Activated CD8-positive, alpha-beta memory T cell treated with anti-CD3 and anti-CD28 coated beads, Interleukin-2, amount 50 U/mL, for 48 hours (primary cell): ENCODE measurements at places on chromosomes 2 and 18.

DNA sequence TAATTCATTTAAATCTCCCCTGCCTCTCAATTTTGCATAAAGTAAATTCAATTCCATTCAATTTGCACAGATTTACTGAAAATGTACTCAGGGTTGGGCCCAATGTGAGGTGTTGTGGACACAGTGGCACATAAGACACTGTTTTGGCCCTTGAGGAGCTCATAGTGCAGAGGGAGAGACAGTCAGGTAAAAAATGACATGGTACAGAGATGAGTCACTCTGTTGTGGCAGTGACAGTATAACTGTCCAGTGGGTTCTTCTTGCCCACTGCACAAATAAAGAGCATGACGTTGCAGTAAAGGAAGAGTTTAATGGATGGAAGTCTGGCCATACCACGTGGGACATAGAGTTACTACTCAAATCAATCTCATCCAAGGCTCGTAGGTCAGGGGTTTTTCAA, 400.3 kb upstream of the TRIB2 start:
- DNase-seq: no peak

- DNase-seq: no peak
Observed at GRCh38 chr2:192932376-192932775, 737.6 kb upstream of the TMEFF2 start.

DNA sequence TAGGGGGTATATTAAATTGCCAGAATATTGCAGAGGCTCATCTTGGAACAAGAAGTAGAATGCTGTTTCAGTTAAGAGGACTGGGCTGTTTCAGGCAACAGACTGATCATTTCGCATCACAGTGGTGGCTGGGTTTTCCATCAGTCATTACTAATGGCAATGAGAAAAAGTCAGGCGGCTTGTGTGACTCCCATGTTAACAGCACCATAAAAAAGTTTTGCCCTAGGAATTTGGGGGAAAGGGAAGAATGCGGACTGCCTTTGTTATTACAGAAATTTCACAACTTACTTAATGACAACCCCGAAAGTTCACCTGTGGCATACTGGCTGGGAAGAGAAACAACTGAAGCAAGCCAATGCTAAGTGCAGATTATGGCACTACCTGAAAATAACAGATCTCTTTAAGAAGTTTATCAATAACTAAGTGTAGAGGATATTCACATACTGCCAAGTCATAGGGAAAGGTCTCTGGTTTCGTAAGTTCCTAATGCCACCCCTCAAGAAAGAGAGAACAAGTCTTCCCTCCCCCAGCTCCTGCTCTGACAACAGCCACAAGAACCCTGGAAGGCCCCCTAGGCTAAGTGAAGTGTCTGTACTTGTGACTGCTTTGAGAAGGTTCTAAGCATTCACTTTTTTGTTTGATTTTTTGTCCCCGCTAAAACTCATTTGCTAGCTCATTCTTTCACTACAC, 40.5 kb upstream of the AP1S3 start:
- no peak for DNase-seq

- DNase-seq: peak; percentile 79
Observed at GRCh38 chr2:207530160-207531031, 634 bp downstream of the CREB1 start.

- peak; percentile 52 for DNase-seq
Observed at GRCh38 chr2:63052411-63053080, 1.9 kb downstream of the OTX1 start.

- no peak for DNase-seq
Observed at GRCh38 chr2:2805263-2805662, 474.2 kb upstream of the MYT1L start.

DNA sequence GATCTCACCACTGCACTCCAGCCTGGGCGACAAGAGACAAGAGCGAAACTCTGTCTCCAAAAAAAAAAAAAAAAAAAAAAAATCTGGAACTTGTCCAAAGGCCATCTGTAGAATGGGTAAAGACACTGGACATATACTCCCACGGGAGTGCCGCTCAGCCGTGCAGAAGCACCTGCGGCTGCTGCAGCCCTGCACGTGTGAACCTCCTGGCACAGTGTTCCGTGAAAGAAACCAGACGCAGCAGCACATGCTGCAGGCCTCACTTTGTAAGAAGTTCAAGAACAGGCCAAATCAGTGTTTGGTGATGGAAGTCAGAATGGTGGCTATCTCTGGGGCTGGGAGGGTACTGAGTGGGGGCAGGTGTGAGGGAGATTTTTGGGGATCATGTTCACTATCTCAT, 6.5 kb downstream of the CHRND start:
- no peak for DNase-seq
